ENCODE measurements at places on chromosomes 2 and 18.
A peak's percentile ranks its signal among the peaks of the same experiment; 100 is the strongest.

DNA sequence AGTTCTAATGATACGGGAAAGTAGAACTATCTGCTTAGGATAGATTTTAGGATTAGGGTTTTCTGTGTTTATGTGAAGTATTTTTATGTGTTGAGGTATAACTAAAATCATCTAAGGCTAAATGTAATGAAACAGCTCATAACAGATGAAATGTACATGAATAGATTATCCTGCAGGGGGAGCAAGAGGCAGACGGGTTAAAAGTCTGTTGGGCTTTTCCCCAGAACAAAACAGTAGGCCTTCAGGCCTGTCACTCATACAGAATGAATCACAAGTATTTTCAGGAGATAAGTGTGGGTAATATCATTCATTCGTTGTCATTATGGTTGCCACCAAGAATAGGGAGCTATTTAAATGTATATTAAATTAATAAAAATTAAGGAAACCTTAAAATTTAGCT lies 107.9 kb upstream of the IL1R2 start:
- peak; percentile 21 for DNase-seq

- DNase-seq, result no peak
Measured at GRCh38 chr2:3966470-3966869, 263.1 kb downstream of the DCDC2C start.

GRCh38 chr2:34107811-34108210 lies 508.7 kb upstream of the FAM98A start:
- no peak for DNase-seq

GRCh38 chr2:150925611-150926010 lies 336.1 kb downstream of the RBM43 start:
- no peak for DNase-seq

DNA sequence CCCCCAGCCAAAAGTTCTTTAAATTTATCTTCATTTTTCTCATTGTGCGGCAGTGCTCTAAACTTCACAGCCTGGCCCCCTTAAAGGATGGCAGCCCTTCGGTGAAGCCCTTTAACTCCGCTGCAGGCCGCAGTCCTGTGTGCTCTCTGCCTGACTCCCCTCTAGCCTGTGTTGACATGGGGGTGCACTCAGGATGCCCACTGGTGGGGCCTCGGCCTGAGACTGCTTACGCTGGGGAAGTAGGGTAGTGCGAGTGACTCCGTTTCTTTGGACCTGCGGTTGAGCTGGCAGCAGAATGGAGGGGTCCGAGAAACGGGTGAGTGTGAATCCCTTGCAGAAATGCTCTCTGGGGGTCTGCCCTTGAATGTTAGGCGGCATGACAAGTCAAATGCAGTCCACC lies 5.6 kb downstream of the RAB12 start:
- DNase-seq, result no peak

DNA sequence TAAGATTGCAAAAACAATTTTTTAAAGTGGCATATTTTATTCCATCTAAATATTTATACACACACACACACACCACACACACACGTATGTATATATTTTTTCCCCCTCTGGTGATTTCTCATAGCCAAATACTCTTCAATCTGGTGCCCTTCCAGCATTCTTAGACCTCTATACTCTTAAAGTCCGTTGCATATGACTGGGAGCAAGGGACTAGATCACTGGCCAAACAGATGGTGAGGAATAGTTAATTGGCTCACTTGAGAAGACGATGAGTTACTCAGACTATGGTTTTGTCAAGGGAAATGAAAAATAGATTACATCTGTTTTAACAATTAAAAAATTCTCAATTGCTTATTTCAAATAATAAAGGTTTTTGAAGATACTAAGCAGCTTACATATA lies 512.5 kb upstream of the LRRTM4 start:
- no peak for DNase-seq

- no peak for DNase-seq
Measured at GRCh38 chr2:200021449-200022114, 66.2 kb downstream of the MAIP1 start.

DNA sequence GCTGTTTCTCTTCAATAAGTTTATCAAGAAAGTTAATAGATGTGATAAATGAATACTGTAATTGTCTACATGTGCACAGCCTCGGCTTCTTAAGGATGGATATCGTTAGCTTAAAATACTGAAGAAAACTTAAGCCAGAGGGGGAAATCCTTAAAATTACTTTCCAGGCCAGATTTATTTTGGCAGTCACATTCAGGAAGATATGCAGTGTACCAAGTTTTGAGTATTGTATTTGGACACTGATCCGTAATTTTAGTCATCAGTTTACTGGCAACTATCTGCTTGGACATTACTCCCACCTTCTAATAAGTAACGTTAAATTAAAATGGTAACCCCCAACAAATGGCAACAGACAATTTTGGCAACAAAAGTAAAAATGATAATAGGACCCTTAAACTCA lies 770.0 kb upstream of the ZEB2 start:
- DNase-seq, result no peak

DNA sequence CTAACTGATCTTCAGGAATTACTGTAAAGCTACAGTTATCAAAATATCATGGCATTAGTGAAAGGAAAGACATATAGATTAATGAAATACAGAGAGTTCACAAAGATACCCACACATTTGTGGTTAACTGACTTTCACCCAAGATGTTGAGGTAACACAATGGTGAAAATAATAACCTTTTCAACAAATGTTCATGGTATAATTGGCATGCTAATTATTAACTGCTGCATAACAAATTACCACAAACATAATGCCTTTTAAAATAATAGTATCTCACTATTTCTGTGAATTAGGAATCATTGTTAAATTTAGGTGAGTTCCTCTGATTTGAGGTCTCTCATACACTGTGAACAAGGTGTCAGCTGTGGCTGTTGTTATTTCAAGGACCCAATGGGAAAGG lies 1493.1 kb upstream of the ACVR2A start:
- DNase-seq, result no peak

DNA sequence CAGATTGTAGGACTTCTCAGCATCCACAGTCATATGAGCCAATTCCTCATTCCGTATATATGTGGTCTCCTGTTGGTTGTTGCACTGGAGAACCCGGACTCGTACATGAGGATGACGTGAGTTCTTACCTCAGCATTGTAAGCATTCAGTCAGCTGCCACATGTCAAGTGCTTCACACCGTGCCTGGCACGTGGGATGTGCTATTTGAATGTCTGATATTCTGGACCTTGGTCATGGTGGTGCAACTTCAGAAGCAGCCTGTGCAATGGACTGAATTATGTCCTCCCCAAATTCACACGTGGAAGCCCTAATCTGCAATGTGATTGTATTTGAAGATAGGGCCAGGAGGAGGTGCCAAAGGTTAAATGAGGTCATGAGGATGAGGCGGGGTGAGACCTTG lies 32.1 kb downstream of the PTGR3 start:
- no peak for DNase-seq

- no peak for DNase-seq
Measured at GRCh38 chr18:70037431-70038061, 89.9 kb upstream of the CD226 start.

DNA sequence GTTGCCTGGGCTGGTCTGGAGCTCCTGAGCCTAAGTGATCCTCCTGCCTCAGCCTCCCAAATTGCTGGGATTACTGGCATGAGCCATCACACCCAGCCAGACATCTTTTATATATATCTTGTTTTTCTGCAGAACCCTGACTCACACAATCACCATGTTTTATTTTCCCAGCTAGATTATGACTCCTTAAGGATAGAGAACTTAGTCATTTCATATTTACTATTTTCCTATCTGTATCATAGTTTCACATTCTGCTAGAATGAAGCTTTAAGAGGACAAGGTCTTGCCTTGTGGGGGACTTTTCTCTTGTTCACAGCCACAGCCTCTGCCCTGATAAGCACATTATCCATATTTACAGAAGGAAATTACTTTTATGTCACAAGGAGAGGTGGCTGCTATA lies 73.9 kb downstream of the LBH start:
- no peak for DNase-seq

- no peak for DNase-seq
Measured at GRCh38 chr2:217386041-217386440, 526.2 kb upstream of the TNP1 start.
